Stimulated activated CD4-positive, alpha-beta T cell treated with anti-CD3 and anti-CD28 coated beads, Interleukin-1b, Interleukin-23, amount 100 ng/mL, for 1 hour (primary cell): ENCODE measurements at places on chromosomes 1 and 21.

DNA sequence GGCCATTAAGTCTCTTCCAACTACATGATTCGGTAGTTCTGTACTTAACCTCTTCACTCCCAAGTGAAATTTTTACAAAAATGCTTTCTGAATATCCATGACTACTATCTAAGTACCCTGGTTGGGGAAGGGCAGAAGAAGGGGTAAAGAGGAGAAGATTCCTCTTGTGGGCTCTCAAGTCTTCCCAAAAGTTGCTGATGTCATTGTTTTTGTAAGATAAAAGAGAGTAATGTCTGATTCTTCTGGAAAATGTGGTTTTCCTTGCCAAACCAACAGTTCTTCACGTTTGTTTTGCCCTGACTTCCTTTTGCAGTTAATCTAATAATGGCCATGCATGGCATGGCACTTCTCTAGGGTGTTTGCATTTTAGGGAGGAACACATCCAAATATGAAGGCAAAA is 34.7 kb upstream of the AK4 start:
- DNase-seq = no peak

- DNase-seq = no peak
Measured at GRCh38 chr21:43882952-43883545, 18.0 kb downstream of the AGPAT3 start.

- no peak for DNase-seq
Measured at GRCh38 chr1:55311057-55311641, 96.0 kb upstream of the USP24 start.

DNA sequence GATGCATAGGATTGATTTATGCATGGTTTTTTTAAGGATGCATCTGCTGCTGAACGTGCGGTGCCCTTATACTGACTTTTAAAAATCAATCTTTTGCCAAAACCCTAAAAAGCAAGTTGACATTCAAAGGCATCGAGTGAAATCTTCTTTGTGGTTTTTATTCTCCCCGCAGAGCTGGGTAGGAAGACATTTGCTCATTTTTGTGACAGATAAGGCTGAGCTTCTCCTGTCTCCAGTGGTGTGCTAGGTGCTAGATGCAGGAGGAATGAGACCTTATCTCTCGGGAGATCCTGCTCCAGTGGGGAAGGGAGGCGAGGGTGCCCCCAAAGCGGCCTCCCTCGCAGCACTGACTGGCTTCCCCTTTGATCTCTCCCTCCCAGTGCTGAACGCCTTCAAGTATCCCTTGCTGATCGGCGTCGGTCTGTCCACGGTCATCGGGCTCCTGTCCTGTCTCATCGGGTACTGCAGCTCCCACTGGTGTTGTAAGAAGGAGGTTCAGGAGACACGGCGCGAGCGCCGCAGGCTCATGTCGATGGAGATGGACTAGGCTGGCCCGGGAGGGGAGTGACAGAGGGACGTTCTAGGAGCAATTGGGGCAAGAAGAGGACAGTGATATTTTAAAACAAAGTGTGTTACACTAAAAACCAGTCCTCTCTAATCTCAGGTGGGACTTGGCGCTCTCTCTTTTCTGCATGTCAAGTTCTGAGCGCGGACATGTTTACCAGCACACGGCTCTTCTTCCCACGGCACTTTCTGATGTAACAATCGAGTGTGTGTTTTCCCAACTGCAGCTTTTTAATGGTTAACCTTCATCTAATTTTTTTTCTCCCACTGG is 14.9 kb upstream of the CD101 start:
- DNase-seq = peak; percentile 13

GRCh38 chr1:109105881-109106280 is 8.0 kb upstream of the ELAPOR1 start:
- no peak for DNase-seq

- no peak for DNase-seq
Measured at GRCh38 chr1:195576641-195577040, 1031.6 kb downstream of the KCNT2 start.

GRCh38 chr1:94672934-94673333 is 131.4 kb upstream of the F3 start:
- DNase-seq = no peak

- DNase-seq = no peak
Measured at GRCh38 chr1:31799196-31799894, 16.5 kb downstream of the SPOCD1 start.

DNA sequence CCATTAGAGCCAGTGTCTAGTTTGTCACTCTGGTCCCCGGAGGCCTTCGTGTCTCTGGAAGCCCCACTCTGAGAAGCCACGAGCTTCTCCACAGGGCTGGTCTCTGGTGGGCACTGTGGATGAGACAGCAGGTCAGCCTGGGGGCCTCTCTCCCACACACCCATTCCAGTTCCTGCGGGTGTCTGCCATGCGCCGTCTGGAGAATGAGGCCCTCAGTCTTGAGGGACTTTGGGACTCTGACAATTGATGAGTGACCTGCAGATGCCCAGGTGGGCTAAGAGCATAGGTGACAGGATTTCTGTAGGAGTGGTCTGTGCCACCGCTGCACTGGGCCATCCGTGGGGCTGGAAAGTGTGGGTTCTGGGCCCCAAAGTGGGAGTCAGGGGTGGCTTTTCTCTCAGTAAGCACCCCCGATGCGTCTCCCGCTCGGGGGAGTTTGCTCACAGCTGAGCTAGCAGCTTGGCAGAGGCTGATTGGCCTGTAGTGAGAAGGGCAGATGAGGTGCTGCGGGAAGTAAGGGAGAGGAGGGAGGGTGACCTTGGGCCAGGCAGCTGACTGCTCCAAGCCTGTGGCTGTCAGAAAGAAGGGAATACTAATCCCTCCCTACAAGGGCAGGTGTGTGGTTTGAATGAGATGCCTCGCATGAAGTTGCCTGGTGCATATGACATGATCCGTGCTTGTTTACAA is 26.4 kb downstream of the LHX4 start:
- DNase-seq = no peak

- DNase-seq = no peak
Measured at GRCh38 chr1:55038974-55039341, 390 bp upstream of the PCSK9 start.

DNA sequence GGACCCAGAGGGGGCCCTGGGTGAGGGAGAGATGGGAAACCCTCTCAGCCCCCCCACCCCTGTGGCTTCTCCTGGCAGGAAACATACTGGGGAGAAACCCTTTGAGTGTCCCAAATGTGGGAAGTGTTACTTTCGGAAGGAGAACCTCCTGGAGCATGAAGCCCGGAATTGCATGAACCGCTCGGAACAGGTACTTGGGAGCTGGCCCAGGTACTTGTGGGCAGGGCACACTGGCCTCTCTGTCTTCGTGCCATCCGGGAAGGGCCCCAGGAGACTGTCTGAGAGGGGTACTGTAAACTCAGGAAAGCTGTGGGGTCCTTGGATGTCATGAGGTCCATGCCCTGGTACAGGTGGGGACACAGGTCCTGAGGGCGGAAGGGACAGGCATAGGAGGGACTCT is 6.0 kb downstream of the ZBTB48 start:
- DNase-seq = no peak

- DNase-seq = no peak
Measured at GRCh38 chr1:28718586-28719331, 18.0 kb upstream of the YTHDF2 start.

DNA sequence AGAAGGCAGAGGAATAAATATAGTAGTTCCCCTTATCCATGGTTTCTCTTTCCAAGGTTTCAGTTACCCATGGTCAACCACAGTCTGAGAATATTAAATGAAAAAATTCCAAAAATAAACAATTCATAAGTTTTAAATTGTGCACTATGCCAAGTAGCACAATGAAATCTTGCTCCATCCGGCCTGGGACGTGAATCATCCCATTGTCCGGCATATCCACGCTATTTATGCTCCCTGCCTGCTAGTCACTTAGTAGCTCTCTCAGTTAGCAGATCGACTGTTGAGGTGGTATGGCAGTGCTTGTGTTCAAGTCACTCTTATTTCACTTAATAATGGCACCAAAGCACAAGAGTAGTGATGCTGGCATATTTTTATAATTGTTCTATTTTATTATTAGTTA is 58.6 kb upstream of the ARHGAP29 start:
- DNase-seq = no peak

GRCh38 chr21:41054018-41054578 is 113.9 kb upstream of the BACE2 start:
- no peak for DNase-seq

- DNase-seq = no peak
Measured at GRCh38 chr1:13535227-13535626, 21.4 kb upstream of the LRRC38 start.

DNA sequence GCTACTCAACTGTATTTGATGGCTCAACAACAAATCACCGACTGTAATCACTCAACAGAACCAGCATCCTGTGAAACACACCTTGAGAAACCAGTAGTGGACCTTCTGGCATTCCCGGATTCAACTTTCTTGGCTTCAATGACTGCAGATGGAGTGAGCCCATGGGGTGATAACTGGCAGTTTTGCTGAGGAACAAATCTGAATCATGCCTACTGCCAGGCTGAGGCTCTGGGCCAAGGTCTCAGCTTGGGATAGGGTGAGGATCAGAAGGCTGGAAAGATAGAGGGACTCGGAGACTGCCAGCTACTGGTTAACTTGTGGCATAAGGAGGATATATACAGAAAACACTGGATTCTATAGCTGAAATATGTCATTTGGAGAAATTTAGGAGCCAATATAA is 63.5 kb upstream of the DIRAS3 start:
- DNase-seq = no peak

GRCh38 chr1:58041621-58042020 is 504.9 kb downstream of the OMA1 start:
- DNase-seq = no peak

- DNase-seq = no peak
Measured at GRCh38 chr1:56527548-56528302, 51.6 kb downstream of the PLPP3 start.

DNA sequence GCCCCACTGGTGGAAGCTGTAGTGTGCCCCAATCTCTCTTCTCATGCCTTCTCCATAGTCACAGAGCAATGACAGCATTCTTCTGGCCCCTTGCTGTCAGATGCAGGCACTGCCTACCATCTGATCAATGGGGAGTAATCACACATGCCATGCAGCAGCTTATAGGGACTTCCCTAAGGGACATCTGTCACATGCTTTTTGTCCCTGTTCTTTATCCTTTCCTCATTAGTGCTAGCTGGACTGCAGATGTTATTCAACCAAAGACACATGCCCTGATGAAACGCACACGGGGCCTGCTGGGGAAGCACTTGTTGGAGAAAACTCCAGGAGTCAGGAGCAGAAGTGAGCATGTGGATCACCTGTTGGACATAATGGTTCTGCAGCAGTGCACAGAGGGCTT is 108.7 kb downstream of the KCNJ15 start:
- DNase-seq = no peak

DNA sequence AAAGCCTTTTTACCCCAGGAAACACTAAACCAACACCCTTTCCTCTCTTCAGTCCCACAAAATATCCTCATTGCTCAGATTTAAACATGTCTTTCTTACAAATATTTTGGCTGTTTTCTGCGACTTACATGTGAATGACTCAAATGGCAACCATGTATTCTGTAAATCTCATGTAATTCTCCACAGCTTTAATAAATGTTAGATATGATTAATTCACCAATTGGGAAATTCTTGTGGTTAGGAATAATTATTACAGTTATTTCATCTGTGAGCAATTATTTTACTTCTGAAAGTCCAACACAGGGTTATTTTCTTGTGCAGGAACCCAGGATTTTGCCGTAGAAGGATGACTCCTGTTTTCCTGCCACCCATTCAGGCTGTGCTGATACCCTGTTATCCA is 431.5 kb downstream of the LMO4 start:
- no peak for DNase-seq

GRCh38 chr21:26832546-26832945 is 12.7 kb downstream of the ADAMTS1 start:
- DNase-seq = no peak

- no peak for DNase-seq
Measured at GRCh38 chr21:15826147-15826780, 96.5 kb downstream of the USP25 start.

DNA sequence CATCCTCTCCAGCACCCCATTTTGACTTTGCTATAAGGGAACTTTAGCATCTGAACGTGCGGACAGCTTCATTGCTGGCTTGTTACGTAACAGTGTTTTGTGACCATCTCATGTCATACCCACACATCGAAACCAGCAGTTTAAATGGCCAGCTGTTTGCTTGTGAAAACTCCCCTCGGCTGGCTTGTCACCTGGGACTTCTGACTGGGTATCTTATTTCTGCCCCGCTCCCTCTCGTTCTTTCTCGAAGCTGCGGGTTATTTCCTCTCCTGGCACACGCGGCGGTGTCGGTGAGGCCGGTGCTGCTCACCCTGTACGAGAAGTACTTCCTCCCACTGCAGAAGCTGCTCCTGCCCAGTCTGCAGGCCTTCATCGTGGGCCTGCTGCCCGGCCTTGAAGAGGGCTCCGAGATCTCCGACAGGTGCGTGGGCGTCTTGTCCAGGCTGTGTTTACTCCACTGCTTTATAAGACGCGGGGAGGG is 43.5 kb downstream of the DOP1B start:
- no peak for DNase-seq

DNA sequence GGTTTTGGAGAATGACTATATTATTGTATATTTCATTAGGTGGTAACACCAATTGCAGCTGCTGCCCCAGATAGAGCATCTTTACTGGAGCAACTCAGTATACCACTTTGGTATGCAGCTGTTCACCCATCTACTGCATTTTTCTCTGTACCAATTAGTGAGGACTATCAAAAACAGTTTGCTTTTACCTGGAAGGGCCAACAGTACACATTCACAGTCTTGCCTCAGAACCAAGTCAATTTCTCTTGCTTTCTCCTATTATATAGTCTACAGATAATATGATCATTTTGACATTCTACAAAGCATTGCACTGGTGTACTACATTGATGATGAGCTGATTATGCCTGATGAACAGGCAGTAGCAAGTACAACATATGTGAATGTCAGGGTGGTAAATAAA is 99.3 kb downstream of the PTPRU start:
- no peak for DNase-seq

DNA sequence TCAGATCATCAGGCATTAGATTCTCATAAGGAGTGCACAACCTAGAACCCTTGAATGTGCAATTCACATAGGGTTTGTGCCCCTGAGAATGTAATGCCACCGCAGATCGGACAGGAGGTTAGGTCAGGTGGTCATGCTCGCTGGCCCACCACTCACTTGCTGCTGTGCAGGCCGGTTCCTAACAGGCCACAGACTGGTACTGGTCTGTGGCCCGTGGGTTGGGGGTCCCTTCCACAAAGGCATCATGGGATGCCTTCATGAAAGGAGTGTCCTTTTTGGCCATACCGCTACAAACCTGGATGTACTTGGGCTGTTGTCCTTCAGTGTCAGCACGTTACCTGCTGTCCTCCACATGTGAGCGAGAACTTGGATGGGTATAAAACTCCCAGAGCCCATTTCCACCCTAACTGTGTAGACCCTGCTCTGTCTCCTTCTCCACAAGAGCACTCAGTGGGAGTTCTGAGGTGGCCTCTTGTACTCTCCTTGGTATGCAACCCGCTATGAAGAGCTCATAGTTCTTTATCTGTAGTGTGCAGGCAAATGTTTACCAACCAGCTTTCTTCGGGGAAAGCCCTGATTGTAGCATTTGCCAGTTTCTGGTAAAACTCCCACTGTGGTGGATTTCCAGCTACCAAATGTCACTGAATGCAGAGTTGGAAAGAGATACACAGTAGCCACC is 41.7 kb upstream of the SLC19A1 start:
- no peak for DNase-seq

- DNase-seq = no peak
Measured at GRCh38 chr1:8481650-8482380, 163.9 kb downstream of the SLC45A1 start.
